Stimulated activated effector memory CD8-positive, alpha-beta T cell treated with anti-CD3 and anti-CD28 coated beads, Interleukin-12 subunit alpha, Interleukin-12 subunit beta, amount 100 ng/mL, for 72 hours (primary cell): ENCODE measurements at places on chromosomes 2 and 18.

- DNase-seq: no peak
Measured at GRCh38 chr2:16136461-16137035, 196.2 kb downstream of the MYCN start.

- no peak for DNase-seq
Measured at GRCh38 chr2:74593826-74594772, 39.6 kb downstream of the DOK1 start.

DNA sequence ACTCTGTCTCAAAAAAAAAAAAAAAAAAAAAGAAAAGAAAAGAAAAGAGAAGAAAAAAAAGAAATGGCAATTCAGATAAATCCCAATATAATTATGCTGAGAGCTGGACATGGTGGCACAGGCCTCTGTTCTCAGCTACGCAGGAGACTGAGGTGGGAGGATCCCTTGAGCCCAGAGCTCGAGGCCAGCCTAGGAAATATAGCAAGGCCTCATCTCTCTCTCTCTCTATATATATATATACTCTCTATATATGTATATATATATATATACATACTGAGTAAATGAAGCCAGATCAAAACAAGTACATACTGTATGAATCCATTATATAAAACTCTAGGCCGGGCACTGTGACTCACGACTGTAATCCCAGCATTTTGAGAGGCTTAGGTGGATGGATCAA is 30.6 kb upstream of the MYCN start:
- DNase-seq: no peak

DNA sequence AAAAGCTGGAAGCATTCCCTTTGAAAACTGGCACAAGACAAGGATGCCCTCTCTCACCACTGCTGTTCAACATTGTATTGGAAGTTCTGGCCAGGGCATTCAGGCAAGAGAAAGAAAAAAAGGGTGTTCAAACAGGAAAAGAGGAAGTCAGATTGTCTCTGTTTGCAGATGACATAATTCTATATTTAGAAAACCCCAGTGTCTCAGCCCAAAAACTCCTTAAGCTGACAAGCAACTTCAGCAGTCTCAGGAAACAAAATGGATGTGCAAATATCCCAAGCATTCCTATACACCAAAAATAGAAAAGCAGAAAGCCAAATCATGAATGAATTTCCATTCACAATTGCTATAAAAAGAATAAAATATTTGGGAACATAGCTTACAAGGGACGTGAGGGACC is 11.1 kb downstream of the SLC8A1 start:
- no peak for DNase-seq

GRCh38 chr2:113149553-113150257 is 22.3 kb downstream of the IL1RN start:
- DNase-seq: peak; percentile 37

GRCh38 chr2:222608081-222608480 is 47.8 kb downstream of the FARSB start:
- no peak for DNase-seq
